ENCODE measurements at places on chromosomes 6 and 20.

GRCh38 chr20:59939879-59940128, 301 bp downstream of the PPP1R3D start:
- DNase-seq, result no peak

DNA sequence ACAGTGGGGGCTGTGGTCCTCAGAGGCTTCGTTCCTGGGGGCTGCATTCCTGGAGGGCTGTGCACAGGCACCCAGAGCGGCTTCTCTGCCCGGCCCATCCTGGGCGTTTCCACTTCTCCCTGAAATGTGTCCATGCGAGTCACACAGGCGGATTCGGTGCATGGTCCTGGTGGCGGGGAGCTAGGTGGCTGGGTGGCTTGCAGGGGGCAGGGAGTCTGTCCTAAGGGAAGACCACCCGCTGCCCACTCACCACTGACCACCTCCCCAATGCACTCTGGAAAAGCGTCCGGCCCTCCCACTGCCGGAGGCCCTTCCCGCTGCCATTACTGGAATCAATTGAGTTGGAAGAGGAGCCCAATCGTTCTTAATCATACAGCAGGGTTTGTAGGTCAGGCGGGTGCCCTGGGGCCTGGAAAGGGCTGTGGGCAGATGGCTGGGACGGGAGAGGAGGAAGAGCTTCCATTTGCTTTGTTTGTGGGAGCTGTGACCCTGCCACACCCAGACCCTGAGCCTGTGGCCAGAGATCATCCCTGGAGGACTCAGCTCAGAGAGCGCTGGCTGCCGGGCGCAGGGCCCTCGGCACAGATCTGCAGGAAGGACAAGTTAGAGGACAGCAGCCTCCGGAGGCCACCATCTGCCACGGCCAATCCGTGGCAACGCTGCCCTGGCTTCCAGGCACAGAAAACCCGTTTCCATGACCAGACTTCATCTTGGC, 6.4 kb downstream of the CHRNA4 start:
- DNase-seq, result no peak

DNA sequence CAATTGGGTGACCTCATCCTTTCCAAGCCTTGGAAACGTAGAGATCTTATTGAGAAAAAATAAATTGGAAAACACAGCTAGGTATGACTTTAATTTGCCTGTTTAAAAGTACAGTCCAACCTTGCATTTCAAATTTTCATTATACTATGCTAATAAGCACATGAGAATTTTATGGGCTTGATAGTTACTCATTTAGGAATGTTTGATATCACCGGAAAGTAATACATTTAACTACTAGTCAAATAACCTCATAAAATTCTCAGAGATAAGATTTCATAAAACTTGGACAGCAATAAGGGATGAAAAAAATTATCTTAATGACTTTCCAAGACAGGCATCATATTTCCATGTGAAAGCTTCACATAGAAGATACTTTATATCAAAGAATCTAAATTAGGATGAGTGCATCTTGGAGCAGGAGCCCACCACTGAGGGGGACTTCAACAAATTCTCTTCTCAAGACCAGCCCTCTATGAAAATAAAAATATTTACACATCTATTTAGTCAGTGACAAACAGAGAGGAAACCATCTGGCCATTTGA, 236.3 kb downstream of the EPHA7 start:
- DNase-seq, result no peak

DNA sequence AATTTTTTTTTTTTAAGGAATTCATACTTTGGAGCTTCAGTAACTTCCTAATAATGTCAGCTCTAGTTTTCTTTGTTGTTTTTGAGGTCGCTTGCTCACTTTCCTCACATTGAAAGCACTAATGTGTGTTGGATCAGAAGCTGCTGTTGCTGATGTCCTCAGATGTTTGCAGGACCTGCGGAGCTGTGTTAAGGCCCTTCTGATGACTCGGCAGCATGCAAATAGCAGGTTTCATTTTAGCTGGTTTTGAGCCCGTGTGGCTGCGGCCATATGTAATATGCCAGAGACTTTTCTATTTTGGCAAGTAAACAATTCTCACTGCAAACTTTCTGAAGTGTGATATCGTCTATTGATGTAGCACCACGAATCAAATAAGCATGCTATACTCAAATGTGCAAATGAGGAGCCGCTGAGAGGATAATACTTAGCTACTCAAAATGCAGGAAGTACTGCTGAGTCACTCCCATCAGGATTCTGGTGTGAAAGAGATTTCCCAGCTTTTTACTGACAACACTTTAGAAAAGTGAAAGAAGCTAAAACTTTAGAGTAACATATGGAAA, 187.8 kb downstream of the SASH1 start:
- no peak for DNase-seq

DNA sequence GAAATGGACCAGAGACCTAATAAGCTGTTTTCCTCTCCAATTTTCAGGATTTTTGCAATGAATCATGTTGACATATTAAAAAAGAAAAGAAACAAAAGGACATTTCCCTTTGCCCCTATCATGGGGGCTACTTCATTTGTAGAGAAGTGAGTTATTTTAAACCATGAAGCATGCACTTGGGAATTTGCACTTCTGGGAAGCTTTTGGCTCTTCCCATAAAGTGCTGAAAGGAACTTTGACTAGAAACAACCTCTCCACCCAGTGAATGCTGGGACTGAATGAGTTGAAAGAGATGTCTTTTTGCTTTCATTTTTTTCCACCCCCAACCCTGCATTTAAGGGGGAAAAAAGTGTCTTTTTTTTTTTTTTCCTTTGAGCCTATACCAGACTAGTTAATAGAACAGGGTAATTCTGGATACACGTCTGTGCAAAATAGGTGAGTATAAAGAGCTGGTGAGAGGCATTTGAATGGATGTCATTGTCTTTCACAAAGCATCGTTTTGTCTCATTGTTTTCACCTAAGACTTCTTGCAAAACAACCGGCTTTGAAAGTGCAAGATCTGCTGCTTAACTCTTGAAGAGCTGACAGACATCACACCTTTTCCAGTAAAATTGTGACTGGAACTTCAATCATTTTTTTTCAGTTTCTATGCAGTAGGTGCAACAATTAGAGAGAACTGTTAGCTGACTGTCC, 138.7 kb upstream of the BACH2 start:
- DNase-seq, result no peak

- no peak for DNase-seq
These were observed 459.2 kb downstream of the FRK start for GRCh38 chr6:115601509-115601908.

DNA sequence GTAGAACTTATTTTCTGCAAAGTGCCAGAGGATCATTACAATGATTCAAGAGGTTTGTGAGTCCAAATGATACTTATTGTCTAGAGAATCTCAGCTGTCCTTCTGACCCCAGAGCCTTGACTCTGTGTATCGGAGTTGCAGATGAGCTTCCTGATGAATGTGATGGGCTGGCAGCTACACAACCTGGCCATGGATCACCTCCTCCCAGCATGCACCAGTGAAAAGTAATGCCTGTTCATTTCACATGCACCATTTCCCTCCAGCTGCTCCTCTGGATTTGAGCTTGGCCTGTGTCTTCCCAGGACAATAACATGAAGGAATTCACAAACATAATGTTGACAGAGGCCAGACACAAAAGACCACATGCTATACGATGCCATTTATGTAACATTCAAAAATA, 30.0 kb downstream of the SNHG17 start:
- no peak for DNase-seq

DNA sequence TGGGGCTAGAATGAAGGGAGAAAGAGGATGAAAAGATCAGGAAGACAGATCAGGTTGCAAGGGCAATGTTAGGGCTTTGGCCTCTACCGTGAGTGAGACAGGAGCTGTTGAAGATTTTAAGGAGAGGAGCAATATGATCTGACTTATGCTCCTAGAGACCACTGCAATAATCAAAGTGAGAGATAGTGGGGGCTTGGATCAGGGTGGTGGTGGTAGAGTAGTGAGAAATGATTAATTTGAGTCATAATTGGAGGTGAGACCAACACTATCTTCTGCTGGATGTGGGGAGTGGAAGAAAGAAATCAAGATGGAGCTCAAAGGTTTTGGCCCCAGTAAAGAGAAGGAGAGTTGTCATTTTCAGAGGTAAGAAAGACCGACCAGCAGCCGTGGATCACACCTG, 140.7 kb upstream of the TMEM170B start:
- no peak for DNase-seq

DNA sequence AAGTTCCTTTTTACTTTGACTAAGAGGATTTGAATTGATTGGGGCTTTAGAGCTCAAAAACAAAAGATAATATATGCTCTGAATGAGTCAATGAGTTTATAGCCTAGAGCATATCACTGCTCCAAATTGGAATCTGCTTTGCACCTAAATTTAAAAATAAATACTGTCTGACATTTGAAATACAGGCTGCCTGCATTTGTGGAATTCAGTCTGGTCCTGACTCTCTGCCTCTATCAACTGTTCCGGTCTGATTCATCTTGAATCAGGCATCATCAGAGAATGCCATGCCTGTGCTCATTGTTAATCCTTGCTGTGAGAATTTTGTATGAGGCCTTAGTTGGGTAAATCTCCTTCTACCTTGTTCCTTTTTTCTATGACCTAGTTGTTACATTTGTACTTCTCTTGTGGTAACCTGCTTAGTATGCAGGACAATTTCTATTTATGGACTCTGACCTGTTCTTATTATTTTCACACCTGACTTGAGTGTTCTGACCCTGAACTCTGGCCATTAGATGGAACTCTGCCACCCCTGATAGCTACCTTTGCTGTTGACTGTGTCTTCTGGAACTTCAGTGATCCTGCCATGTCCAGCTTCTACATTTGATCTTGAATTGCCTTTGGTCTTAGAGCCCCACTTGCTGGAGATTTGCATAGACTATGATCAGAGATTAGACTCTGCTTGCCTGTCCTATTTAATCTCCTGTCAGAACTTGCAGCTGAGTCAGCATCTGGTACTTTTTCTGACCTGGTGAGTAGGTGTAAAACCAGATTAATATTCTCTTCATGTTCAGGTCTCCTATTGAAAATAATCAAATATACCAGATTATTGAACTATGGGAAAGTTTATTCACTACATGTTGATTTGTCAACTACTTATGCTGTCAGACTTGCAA, 442.7 kb upstream of the HS3ST5 start:
- no peak for DNase-seq

DNA sequence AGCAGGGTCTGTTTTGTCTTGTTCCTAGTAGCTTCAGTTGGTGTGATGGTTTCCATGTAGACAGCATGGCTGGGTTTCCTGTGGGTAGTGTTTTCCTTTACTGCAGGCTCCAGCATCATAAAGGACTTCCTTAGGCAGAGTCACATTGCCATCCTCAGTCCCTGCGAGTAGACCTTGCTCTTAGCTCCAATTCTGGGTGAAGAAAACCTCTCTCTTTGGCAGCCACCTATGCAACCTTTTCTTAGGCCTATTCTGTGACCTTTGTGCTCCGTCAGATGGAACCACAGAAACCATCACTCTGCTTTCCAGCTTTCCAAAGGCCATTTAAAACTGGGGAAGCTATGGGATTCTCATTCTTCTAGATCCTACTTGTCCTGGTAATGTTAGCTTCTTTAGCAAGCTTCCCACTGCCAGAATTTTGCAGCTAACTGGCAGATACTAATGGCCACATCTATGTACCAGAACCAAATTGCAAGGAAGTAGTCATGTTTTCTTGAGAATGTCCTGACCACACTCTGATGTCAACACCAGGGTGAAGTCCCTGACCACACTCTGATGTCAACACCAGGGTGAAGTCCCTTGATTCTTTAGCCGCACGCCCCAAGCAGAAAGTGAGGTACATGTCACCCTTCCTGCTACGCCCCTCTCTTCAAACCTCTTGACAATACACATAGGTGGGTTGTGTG, 646.6 kb upstream of the HS3ST5 start:
- DNase-seq, result no peak

DNA sequence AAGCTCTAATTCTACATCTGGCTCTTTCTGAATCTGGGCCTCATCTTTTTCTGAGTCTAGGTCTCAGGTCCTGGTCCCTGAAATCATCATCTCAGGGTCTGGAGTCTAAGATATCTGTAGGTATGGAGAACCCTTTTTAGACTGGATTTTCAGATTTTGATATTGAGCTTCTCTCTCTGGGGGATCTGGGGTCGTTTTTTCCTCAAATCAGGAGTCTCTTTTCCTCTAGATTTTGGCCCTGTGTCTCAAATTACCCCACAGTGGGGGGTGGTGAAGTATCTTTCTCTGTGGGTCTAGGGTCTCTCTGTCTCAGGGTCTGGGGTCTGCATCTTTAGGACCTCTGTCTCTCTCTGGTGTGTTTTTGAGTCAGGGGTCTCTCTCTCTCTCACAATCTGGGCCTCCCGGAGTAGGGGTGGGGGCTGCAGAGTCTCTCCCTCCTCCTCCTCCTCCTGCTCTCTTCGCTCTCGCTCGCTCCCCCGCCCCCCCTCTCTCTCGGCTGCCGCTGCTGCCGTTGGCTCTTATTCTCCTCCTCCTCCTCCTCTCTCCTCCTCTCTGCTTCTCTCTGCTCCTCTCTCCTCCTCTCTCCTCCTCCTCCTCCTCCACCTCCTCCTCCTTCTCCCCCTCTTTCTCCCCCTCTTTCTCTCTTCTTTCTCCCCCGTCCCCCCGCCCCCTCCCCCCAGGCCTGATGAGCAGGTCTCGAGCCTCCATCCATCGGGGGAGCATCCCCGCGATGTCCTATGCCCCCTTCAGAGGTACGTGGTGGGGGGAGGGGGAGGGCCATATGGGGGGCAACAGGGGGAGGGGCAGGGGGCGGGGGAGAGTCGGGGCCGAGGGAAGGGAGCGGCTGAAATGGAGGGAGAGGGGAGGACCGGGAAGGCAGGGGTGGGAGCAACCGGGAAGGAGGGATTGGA, at the start of gene SYNGAP1:
SYNGAP1 (plus strand) TSS at position 486 of the 911 bp plus-strand sequence; CDS start at position 686, 200 bp downstream.
- DNase-seq, result peak; percentile 77

DNA sequence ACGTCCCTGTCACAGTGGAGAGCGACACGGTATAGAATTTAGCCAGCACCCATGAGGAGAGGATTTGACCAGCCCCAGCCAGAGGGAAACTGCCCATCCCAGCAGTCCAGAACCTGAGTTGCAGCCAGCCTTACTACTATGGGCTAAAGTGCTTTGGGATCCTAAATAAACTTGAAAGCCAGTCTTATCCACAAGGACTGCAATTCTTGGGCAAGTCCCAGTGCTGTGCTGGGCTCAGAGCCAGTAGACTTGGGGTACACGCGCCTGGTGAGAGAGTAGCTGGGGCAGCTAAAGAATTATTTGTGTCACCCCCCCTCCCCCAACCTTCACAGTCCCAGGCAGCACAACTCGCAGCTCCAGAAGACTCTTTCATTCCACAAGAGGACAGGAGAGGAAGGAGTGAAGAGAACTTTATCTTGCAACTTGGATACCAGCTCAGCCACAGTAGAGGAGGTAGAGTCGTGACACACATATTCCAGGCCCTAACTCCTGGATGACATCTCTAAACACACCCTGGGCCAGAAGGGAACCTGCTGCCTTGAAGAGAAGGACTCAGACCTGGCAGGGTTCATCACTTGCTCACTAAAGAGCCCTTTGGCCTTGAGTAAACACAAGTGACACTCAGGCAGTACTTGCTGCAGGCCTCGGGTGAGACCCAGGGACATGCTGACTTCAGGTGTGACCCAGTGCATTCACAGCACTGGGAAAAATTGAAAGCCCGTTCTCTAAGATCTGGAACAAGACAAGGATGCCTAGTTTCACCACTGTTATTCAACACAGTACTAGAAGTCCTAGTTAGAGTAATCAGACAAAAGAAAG, 100.3 kb downstream of the REV3L start:
- DNase-seq, result no peak

Measured in T-helper 2 cell (primary cell).